ENCODE measurements at places on chromosomes 1 and 21.

- DNase-seq, result peak; percentile 51
Observed at GRCh38 chr1:46489638-46490405, at the start of gene DMBX1. TSS of gene DMBX1 (plus strand) at chr1:46489836. CDS start at chr1:46507011, 17,175 bp downstream.

- DNase-seq, result no peak
Observed at GRCh38 chr1:151461694-151462093, 2.4 kb upstream of the POGZ start.

DNA sequence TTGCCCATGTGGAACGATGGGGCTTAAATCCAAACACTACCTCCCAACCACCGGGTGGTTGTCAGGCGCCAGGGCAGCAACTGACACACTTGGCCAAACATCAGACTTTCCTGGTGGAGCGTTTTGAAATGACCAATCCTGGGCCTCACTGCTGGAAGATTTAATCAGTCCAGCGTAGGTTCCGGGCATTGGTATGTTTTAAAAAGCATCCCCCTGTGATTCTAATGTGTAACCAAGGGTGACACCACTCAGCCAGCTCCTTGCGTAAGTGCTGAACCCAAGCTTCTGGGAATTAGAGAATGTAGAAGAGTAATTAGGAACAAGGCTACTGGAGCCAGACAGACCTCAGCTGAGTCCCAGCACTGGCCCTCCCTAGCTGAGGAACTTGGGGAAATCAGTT, 44.8 kb upstream of the KAZN start:
- no peak for DNase-seq

GRCh38 chr1:184836934-184837895, 82.6 kb upstream of the EDEM3 start:
- no peak for DNase-seq

- DNase-seq, result no peak
Observed at GRCh38 chr1:10915594-10915993, 96.9 kb upstream of the TARDBP start.

DNA sequence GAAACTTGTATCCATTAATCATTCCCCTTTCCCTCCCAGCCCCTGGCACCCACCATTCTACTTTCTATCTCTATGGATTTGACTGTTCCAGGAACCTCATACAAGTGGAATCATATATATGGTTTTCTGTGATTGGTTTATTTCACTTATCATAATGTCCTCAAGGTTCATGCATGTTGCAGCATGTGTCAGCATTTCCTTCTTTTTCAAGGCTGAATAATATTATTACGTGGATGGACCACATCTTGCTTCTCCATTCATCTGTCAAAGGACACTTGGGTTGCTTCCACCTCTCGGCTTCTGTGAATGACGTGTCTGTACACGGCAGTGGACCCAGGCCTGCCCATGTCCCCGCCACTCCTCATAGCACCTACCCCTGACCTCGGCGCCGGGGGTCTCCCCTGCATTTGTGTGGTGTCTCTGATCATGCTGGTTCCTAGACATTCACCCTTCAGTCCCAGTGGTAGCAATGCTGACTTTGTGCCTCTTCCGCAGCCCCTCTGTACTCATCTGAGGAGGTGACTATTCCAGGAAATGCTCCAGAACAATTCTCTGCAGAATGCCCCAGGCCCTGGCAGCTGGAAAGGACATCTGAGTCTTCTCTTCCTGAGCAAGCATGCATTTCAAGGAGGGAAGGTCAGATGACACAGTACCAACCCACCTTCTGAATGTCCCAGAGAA, 136.9 kb downstream of the PSMG1 start:
- DNase-seq, result no peak

Data from activated CD8-positive, alpha-beta T cell treated with anti-CD3 and anti-CD28 coated beads for 36 hours (primary cell).